Neural cell (in vitro differentiated cells): ENCODE measurements at places on chromosomes 3 and 15. TPM values are rescaled to one million over a fixed set of nuclear protein-coding genes. Genes with fewer than 3 reads are reported as not detected.

Gene CHRNA7
- 3.1 and 5.0 TPM in 2 replicates for polyA plus RNA-seq

Gene SLC22A14
- polyA plus RNA-seq = 0.16 and 0.25 TPM in 2 replicates

Gene C2CD4A
- polyA plus RNA-seq = not detected in 2 replicates

Gene SLC9C1
- not detected in 2 replicates for polyA plus RNA-seq

Gene BHLHE40
- polyA plus RNA-seq = 0.10 TPM in 1 of 2 replicates, not detected in the other

Gene LYZL4
- not detected in 2 replicates for polyA plus RNA-seq

Gene AP3S2
- 47.6 and 60.5 TPM in 2 replicates for polyA plus RNA-seq

Gene NR1D2
- 12.9 and 13.4 TPM in 2 replicates for polyA plus RNA-seq

Gene MCF2L2
- 9.3 and 10.0 TPM in 2 replicates for polyA plus RNA-seq

Gene KLF13
- 17.0 and 26.1 TPM in 2 replicates for polyA plus RNA-seq

Gene AHSG
- polyA plus RNA-seq = 0.40 and 1.1 TPM in 2 replicates

Gene BCHE
- polyA plus RNA-seq = 2.0 and 2.6 TPM in 2 replicates

Gene PLOD2
- 2.9 and 5.6 TPM in 2 replicates for polyA plus RNA-seq

Gene CRABP1
- 7.0 and 8.7 TPM in 2 replicates for polyA plus RNA-seq

Gene SEMA3G
- not detected in 2 replicates for polyA plus RNA-seq

Gene CLCN2
- 13.4 and 14.0 TPM in 2 replicates for polyA plus RNA-seq

Gene WDR76
- polyA plus RNA-seq = 0.43 and 1.1 TPM in 2 replicates

Gene CHRM5
- polyA plus RNA-seq = 0.10 and 3.9 TPM in 2 replicates

Gene GAP43
- 1,300 and 1,327 TPM in 2 replicates for polyA plus RNA-seq

Gene FURIN
- 2.9 and 4.3 TPM in 2 replicates for polyA plus RNA-seq

Gene DNASE1L3
- polyA plus RNA-seq = not detected in 2 replicates

Gene GABRR3
- not detected in 2 replicates for polyA plus RNA-seq

Gene CD200R1
- polyA plus RNA-seq = 0.54 and 0.72 TPM in 2 replicates

Gene SH3GL3
- 85.8 and 104 TPM in 2 replicates for polyA plus RNA-seq

Gene STOML1
- polyA plus RNA-seq = 49.5 and 59.4 TPM in 2 replicates

Gene CA12
- polyA plus RNA-seq = 0.11 and 0.62 TPM in 2 replicates

Gene SLC27A2
- 3.5 and 3.7 TPM in 2 replicates for polyA plus RNA-seq

Gene CLEC3B
- 2.6 and 4.9 TPM in 2 replicates for polyA plus RNA-seq
